ENCODE measurements at places on chromosomes 12 and 14.

- DNase-seq, result peak; percentile 57
Measured at GRCh38 chr12:50699940-50700339, 64.0 kb upstream of the ATF1 start.

DNA sequence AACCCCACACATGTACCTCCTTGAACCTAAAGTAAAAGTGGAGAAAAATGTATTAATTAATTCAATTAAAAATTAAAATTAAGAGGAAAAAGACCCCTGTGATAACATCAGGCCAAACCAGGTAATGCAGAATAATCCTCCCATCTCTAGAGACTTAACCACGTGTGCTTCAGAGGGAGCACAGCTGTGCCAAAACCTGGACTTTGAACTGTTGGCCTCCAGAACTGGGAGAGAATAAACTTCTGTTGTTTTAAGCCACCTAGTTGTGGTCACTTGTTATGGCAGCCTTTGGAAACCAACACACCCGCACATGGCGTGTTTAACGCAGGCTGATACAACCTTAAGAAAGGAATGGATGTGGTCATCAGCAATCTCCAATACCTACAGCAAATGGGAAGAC, 23.8 kb downstream of the OAS2 start:
- DNase-seq, result no peak

- no peak for DNase-seq
Measured at GRCh38 chr12:1795221-1795784, 25.1 kb upstream of the LRTM2 start.

DNA sequence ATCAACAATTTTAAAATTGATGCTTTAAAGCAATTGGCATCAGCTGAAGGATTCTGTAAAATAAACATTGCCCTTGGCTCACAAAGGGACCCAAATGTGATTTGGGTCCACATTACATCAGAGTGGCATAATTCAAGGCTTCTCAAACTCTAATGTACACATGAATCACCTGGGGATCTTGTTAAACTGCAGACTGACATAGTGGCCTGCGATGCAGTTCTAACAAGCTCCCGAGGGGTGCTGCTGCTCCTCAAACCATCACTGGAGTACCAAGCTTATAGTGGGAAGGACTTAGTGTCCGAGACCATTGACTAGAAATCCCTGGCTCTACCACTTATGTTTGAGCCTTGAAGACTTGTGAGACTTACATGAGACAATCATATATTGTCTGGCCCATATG, 31.8 kb upstream of the DNM1L start:
- DNase-seq, result no peak

GRCh38 chr14:105171004-105171673, 2.6 kb upstream of the JAG2 start:
- peak; percentile 27 for DNase-seq

DNA sequence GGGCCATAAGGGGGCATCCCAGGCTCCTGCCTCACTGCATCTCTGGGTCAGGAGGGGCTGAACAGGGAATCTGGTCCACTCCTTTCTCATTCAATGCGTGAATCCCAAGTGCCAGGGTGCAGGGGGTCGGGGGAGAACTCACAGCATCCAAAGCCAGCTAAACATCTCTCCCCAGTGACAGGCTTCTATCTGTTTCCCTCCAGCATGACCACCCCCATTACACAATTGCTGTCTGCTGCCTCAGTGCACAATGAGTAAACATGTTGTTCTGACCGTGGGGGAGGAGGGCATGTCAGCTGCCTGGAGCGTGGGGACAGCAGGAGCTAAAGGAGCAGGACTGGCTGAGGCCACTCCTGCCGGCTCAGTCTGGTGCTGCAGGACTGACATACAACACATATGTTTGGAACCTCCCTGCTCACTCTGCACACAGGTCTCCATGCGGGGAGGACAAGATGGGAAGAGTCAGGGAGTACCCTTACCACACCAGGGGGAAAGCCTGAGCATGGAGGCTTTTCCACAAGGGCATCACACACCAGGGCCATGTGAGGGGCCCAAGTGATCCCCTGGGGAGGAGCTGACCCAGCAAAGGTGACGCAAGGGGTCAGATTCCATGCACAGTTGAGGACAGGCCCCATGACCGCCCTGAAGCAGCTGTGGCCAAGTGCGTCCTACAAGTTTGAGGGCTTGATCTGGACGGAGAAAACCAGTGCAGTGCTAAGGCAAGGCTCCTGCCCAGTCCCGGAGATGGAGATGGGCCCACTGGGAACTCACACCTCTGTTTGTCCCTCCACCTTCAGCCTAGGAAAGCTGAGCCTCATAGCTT, 1.4 kb downstream of the TNS2 start:
- DNase-seq, result no peak

DNA sequence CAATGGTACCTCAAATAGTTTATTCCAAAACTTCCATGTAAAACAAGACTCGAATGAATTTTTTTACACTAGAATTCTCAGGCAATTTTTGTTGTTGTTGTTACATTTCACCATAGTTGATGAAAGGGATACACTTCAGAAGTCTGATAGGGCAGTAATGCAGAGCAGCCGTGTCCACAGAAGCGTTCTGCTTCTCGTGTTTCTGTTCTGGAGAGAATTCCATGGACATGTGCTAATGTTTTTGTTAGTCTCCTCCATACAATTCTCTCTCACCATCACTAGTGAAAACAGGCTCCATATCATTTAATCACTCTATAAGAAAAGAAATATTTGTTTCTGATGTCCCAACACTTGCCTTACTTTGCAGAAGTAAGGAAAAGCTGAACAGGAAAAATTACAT, 606.1 kb downstream of the SLC16A7 start:
- no peak for DNase-seq

- DNase-seq, result no peak
Measured at GRCh38 chr12:51721282-51721940, 127.1 kb downstream of the FIGNL2 start.

GRCh38 chr12:115470526-115470925, 786.6 kb upstream of the TBX3 start:
- no peak for DNase-seq

DNA sequence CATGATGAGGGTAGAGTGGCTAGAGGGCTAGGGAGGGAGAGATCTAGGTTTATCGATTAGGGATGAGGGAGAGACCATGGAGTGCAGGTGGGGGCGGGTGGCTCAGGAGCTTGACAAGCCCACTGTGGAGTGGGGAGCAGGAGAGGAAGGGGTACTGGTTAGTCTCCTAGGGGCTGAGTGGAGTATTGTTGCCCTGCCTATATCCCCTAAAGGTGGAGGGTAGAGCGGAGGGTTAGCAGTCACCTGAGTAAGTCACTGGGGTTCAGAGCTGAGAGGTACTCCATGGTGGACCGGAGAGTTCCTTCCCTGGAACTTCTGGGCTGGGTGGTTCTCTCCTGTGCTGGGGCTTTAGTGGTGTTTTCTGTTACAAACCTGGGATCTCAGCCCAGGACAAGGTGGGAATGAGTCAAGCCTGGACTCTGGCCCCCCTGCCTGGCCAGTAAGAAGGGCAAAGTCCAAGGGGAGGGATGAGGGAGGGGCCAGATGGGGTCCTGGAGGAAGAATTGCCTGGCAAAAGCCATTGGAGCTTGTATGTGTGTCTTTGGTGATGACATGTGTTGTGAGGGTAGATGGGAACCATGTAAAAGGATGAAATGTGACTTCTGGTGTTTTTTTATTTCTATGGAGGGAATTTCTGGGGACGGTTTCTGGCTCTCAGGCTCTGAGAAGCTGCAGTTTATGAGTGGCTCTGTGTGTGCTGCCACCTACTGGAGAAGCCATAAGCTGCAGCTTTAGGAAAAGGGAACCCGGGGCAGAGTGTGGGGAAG, at the start of gene CIDEB:
CIDEB (minus strand) TSS at position 403 of the 767 bp plus-strand sequence; CDS start at position 284, 119 bp downstream.
- DNase-seq, result peak; percentile 38

DNA sequence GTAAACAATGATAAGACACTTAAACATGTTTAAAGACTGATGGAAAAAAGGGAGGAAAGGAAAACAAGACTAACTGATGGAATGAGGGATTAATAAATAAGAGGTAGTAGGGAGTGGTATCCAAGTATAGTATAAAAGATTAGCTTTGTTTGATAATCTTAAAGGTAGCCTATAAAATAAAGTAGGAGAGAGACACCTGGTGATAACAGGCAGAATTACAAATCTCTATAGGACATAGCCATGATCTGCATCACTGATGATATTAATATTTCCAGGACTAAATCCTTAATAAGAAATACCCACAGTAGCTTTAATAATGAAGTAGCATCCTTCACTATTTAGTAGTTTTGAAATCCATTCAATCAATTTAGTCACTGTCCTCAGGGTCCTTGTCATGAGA, 30.4 kb downstream of the DLGAP5 start:
- DNase-seq, result peak; percentile 46

DNA sequence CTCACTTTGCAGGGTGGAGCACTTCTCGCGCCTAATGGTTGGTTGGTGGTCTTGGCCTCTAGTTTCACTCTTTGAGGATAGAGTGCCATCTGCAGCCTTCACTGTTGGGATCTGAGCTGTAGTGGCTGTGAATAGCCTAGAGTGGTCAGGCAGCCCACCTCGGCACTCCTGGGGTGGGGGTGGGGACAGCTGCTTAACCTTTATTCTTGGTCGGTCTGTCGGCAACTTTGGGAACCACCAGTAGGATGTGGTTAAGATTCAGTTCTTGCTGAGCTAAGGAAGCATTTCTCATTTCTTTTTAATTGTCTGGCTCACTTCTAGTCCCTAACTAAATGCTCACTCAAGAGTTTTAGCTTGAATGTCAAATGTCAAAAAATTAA, 21.1 kb downstream of the TMBIM6 start:
- no peak for DNase-seq

DNA sequence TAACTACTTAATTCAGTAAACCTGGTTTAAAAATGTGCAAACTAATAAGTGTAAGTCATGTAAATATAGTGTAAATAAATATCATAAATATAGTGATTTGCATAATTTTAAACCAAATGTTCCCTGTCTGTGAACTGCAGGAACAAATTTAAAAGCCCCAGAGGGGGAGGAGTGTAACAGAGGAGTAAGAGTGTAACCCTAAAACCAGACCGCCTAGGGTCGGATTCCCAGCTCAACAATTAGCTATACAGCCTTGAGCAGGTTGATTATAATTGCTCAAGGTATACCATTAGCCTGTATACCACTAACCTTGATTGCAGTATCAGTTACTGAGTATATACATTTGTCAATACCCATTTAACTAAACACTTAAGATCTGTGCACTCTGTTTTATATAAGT, 218.4 kb downstream of the ADAMTS20 start:
- DNase-seq, result no peak

- no peak for DNase-seq
Measured at GRCh38 chr14:54742492-54743350, 159.9 kb downstream of the GCH1 start.

Measured in NCI-H1105 treated with DMSO at 0.1 percent for 48 hours (cell line).